ENCODE measurements at places on chromosomes 6 and 20.
A peak's percentile ranks its signal among the peaks of the same experiment; 100 is the strongest.

GRCh38 chr6:108442770-108443520, 117.8 kb upstream of the FOXO3 start:
- no peak for DNase-seq

- no peak for DNase-seq
These were observed 10.1 kb upstream of the MRGBP start for GRCh38 chr20:62786157-62786556.

DNA sequence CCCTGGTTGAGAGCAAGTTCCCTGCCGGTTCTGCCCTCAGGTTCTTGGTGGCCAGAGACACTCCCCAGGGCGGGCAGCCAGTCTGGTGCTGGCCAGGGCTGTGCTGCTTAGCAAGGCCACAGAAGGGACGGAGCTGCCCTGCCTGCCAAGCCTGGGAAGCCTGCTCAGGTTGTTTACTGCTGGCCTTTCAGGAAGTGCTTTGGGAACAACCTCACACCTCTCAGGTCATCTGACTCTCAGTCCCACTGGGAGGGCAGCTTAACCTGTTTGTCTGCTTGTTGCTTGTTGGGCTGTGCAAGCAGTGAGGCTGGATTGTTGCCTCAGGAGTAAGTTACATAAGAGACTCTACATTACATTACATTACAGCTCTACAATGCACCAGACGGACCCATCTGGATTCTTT, 75.8 kb upstream of the AFDN start:
- no peak for DNase-seq

GRCh38 chr6:102766963-102767362, 1373.5 kb downstream of the GRIK2 start:
- DNase-seq, result no peak

DNA sequence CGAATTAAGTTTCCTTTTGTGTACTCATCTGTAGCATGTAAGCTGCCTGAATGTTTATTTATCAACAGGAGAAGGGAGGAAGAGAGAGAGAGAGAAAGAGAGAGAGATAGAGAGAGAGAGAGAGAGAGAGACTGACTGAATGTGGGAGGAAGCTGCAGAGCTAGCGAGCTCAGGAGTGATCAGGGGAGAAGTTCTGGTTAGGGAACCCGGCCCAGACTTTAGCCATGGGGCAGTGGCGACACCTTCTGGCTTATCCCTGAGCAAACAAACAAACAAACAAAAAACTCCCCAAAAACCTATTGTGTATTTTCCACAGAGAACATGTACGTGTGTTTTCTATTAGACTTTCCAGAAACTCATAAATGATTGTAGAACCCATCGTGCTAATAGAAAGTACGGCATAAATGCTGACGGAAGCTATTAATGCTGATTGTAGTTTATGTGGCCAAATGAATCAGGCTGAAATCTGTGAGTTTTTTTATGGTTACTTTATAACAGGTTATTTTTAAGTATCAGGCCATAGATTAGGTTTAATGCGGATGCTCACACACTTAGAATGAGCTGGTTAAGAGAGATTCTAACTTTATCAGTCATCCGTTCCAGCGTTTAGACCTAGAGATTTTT, 92.8 kb downstream of the CLIC5 start:
- peak; percentile 21 for DNase-seq

DNA sequence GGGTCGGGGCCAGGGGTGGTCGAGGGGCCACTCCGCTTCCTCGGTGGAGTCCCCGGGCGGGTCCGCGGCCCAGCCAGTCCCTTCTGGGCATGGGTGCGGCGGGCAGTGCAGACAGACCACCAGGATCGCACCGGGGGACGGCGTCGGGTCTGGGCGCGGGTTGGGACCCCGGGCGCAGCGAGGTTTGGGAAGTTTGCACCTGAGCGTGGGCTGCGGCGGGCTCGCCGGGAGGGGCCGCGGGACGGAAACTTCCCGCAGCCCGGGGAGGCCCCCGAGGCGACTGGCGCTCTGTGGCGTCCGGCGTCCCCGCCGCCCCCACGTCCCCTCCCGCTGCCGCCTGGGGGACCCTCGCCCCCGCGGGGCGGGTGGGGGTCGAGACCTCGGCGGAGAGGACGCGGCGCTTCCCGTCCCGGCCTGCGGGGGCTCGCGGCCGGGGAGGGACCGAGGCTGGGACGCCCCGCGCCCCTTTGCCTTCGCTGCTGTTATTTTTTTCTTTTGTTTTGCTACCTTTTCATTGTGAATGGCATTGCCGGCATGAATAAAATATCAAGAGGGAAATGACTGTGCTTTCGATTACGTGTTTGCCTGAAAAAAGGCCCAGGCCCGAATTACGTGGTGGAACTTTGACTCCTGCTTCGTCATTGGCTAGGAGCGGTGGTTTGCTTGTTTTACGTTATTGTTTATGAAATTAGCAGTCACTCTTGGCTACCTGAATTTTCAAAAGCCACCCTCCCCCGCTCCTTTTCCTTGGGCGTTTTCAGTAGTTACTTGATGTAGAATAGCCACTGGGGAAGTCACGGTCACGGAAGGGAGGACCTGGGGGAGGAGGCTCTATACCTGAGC, 703 bp downstream of the SNX9 start:
- peak; percentile 70 for DNase-seq

DNA sequence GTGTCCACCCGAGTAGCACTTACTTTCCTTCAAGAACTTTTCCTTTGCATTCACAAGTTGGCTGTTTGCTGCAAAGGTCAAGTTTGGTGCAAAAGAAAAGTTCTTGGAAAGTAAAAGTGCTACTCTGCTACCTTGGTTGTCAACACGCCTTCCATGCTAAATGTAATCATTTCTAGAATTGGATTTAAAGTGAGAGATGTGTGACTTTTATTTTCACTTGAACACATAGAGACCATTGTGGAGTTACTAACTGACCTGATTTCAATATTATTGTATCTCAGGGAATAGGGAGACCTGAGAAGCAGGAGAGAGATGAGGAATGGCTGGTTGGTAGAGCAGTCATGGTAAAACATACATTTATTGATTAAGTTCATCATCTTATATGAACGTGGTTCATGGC, 49.7 kb upstream of the IFNGR1 start:
- DNase-seq, result no peak

GRCh38 chr20:52179331-52180179, 12.0 kb downstream of the ZFP64 start:
- no peak for DNase-seq

- no peak for DNase-seq
These were observed 96.9 kb downstream of the TCP11 start for GRCh38 chr6:35044145-35044745.

DNA sequence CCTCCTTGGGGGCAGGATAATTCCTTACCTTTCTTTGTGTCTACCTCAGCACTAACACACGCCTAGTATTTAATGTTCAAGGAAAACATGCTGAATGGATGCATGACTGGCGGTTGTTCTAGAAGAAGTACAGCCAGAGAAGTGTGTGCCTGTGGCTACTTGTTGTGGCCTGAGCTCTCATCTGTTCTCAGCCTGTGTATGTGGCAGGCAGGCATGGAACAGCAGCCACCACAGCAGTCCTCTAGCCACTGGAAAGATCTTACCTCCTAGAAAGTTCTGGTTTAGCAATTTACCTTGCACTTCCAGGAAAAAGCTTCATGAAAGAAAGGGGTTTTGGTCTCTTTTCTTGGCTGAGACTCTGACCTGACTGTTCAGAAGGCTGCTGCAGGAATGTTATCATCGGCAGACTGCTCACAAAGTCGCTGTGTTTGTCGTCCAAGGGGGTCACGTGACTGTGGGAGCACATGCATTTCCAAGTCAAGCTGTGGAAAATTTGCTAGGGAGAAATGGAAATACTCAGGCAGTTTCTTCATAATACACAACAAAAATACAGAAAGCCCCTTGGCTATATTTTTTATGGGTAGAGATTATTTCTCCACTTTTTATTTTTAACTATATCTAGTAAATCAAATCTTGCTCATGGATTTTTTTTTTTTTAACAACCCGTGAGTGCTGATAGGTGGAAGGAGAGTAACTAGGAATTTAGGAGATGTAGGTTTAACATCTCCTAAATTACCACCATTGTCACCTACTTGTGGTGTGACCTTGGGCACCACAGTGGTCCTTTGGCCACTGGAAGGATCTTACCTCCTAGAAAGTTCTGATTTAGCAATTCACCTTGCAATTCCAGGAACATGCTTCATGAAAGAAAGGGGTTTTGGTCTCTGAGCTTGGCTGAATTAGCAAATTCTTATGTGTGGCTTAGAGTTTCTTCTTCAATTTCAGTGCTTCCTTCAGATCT, 110.8 kb upstream of the GPR6 start:
- DNase-seq, result no peak

DNA sequence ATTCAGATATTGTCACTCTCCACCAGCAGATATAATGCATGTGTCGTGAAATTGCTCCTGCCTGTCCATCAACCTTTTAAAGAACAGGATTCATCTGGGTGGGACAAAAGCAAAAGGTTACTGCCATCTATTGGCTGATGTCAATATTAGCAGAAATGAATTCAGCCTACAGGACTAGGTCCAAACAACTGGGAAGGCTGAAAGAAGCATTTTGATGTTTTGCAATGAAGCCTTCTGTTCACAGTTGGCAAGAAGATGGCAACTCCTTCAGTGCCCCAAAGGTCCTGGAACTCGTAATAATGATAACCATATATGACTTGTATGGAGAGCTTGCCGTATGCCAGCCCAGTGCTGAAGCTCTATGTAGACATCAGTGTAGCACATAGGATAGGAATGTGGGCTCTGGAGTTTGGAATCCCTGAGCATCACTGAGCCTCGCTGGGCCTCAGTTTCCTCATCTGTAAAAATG, 7.5 kb downstream of the BCAS1 start:
- DNase-seq, result no peak

DNA sequence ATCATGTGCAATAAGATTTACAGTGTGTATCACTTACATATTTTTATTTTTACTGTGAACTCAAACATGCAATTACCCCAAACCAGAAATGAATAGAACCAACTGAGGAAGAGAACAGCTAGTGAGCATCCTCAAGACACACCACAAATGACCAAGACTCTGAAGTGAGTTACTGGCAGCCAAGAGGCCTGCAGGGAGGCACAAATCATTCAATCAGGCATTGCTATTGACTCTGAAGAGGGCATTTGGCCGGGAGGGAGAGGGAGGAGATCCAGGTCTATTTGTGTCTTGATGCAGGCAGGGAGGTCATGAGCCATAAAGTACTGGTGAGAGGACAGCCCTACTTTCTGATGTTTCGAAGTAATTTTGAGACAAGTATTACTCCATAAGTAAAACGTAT, 257.7 kb downstream of the BCKDHB start:
- no peak for DNase-seq

- DNase-seq, result no peak
These were observed 13.0 kb upstream of the IER3 start for GRCh38 chr6:30757261-30757904.

- DNase-seq, result no peak
These were observed 139.0 kb downstream of the PRDM13 start for GRCh38 chr6:99745651-99746050.

DNA sequence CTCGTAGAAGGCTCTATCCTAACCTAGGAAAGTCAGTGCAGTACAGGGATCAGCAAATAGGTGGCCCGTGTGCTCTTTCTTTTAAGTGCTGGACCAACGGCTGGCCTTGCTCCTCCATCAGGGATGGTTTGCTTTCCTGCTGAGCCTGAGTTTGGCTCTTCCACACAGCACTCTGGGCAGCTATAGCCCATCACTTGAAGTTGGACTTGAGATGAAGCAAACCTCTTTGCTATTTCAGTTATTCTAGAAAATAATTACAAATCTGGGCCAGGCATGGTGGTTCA, 66.9 kb upstream of the KCNK16 start:
- no peak for DNase-seq

GRCh38 chr6:91683240-91683639, 1096.4 kb upstream of the MAP3K7 start:
- no peak for DNase-seq

DNA sequence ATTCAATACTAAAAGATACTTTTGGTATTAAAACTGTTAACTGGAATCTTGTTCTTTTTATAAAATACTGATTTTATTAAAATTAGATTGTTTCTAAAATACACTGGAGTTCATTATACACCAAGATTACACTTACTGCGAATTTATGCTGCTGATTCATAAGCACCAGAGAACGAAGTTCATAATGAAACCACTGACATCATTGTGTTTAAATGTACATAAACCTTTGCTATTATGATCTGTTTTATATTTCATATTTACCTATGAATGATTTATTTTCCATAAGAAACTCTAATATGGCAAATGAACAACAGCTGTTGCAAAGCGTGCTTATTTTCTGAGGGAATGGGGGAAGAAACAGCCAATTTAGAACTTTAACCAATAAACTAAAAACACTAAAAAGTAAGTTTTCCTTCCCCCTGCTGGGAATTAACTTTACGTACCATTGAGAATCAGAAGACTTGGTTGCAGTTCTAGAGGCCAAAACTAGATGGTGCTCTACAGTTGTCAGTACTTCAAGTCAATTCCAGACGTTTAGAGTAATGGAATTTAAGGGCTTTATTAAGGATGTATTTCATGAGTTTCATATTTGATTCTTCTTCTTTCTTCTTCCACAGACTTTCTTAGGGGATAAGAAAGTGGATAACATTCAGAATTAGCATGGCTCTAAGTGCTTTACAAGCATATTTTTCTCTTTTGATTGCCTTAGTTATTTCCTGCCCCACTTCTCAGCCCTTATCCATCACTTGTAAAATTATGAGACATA, 30.8 kb upstream of the COL19A1 start:
- DNase-seq, result no peak

DNA sequence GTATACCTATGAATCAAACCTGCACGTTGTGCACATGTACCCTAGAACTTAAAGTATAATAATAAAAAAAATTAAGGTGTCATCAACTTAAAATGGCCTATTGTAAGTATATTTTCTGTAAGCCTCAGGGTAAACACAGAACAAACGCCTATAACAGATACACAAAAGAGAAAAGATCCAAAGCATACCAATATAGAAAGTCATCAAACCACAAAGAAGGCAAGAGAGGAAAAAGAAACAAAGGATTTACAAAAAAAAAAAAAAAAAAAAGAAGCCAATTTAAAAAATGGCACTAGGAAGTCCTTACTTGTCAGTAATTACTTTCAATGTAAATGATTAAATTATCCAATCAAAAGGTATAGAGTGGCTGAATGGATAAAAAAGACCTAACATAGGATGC, 24.6 kb upstream of the ASF1A start:
- no peak for DNase-seq

GRCh38 chr6:120569714-120570113, 764.6 kb downstream of the TBC1D32 start:
- no peak for DNase-seq

- no peak for DNase-seq
These were observed 33.1 kb upstream of the CDYL start for GRCh38 chr6:4743062-4743461.

DNA sequence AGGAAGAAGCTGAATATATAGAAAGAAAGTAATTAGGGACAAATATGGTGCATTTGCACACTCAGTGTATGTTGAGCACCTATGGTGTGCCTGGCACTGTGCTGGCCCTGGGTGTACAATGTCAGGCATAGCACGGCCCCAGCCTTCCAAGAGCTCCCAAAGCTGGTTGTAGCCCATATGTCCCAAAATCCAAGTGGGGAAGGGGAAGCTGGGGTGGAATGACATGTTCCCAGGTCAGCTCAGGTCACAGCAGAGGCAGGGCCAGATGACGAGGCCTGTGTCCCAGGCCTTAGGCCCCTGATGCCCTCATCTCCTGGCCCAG, 170.0 kb downstream of the VEGFA start:
- no peak for DNase-seq

All from stimulated activated CD8-positive, alpha-beta memory T cell treated with anti-CD3 and anti-CD28 coated beads, Interleukin-15, amount 100 ng/mL, for 4 hours (primary cell).